Keratinocyte (primary cell): ENCODE measurements at places on chromosomes 13 and 19.

DNA sequence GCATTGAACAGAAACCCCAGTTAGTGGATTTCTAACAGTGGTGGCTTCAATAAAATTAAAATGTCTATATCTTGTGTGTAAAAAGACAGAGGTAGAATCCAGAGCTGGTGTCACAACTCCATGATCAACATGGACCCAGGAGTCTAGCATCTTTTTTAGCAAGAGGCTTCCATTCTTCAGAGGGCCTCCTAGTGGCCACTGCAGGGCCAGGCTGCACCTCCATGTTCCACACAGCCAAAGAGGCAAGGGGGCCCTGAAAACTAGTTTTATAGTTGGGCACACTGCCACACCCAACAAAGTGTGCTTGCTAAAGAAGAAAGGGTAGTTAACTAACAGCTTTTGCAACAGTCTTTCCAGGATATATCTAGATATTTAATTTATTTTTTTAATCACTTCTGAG lies 12.9 kb downstream of the N4BP2L1 start:
- DNase-seq, result no peak

DNA sequence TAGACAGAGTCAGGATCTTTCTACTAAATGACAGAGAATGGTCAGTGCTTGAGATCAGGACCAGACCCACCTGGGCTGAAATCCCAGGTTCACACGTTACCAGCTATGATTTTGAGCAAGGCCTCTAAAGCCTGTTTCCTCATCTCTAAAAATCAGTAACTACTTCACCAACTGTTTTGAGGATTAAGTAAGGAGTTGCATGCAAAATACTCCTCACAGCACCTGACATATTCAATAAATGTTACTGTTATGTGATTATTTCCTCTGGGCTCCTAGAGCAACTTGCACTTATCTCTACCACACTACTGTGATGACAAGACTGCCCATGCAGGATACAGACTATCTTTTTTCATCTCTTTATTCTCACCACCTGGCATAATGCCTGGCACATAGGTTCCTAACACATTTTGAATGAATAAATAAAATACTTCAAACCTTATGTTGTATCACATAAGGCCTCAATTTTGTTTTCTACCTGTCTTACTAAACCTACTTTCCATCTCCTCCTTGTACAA lies 1.8 kb downstream of the KATNAL1 start:
- no peak for DNase-seq

DNA sequence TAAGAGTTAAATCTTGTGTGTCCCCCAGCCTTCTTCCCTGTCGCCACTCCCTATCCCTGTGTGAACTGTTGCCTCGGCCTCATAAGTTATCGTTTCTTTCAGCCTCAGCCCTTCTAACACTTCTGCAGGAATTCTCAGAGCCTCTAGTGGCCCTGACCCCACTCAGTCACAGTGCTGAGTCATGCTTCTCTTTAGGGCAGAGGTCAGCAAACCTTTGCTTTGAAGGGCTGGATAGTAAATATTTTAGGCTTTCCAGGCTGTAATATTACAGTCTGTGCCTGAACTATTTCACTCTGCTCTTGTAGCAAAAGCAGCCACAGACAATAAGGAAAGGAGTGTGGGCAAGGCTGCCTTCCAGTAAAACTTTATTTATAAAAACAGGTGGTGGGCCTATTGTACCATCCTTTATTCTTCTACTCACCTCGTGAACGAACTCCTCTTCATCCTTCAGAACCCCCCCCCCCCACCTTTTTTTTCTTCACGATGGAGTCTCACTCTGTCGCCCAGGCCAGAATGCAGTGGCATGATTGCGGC lies 22.1 kb downstream of the MYO9B start:
- DNase-seq, result no peak

DNA sequence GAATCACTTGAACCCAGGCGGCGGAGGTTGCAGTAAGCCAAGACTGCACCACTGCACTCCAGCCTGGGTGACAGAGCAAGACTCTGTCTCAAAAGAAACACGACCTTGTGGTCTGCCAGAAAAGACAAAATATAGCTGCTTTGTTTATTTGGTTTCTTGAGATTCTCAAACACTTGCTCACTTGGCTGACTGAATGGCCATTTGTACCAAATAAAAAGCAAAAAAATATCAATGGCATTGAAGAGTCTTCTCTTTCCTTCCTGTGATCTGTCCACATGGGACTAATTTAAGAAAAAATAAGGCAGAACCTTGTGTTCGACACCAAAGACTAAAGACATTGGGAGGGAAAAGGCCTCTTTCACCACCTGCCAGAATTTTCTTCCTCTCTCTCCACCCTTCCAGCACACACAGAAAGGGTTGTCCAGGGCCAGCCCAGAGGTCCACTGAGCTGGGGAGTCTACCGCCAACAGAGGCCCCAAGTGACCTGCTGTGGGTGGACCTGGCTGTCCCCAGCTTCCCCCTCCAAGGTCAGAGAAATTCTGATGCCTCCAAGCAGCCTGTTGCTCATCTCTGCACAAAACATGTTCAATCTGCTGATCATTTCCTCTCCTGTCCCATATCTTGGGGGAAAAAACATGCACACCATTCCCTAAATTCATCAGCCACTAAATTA lies 5.9 kb downstream of the BRME1 start:
- DNase-seq, result no peak

DNA sequence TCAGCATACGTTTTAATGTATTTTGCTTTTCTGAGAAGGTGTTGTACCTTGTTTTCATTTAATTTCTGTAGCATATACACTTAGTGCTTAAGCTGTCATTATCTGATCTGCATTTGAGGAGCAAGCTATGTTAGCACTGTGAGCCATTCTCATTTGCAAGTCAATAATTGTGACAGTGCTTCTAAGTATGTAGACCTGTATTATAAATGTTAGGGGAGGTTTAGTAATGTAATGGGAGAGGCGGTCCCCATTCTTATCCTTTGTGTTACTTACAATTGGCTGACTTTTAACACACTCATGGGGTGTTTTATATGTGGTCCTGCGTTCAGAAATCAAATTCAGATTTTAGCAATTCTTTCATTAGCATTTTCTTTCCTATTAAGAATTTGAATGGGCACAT lies 90.2 kb downstream of the GPC6 start:
- DNase-seq, result no peak

DNA sequence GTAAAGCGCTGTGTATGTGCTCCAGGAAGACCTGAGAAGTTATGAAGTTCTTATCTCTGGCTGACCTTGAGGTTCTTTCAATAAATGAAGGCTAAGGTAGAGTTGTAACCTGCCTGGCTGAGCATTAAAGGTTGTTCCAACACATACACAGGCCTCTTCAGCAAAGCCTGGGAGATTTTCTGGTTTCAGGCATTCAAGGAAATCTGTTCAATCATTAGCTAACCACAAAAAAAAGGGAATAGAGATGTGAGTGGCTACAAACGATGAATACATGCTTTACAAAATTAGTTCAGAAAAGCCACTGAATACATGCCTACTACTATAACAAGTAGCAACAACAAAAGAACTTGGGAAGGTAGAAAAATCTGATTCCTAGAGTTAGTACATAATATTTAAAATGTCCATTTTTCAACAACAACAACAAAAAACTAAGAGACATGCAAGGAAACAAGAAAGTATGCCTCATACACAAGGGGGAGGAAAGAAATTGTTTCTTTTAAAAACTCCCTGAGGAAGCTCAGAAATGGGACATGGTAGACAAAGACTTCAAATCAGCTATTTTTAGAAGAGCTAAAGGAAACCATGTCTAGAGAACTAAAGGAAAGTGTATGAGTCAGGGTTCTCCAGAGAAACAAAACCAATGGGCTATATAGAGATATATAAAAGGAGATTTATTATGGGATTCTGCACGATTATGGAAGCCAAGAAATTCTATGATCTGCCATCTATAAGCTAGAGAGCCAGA lies 191.5 kb upstream of the IPO5 start:
- no peak for DNase-seq

DNA sequence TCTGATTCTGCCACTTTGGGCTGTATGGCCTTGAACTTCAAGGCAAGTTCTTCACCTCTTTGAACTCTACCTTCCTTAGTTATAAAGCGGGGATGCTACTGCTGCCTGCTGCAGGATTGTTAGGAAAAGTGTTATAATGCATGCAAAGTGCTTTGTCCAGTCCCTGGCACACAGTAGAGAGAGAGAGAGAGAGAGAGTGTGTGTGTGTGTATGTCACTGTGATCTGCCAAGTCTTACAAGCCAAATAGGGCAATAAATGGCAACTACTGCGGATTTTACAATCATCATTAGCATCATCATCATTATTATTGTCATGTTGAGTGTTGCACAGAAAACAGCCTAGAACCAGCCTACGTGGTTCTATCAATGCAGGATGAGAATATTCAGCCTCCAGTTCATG lies 136.1 kb downstream of the ZDHHC20 start:
- no peak for DNase-seq

- no peak for DNase-seq
Measured at GRCh38 chr13:33016414-33017322, at the start of gene KL. KL (plus strand) TSS chr13:33016423; CDS start chr13:33016441, 18 bp downstream.

DNA sequence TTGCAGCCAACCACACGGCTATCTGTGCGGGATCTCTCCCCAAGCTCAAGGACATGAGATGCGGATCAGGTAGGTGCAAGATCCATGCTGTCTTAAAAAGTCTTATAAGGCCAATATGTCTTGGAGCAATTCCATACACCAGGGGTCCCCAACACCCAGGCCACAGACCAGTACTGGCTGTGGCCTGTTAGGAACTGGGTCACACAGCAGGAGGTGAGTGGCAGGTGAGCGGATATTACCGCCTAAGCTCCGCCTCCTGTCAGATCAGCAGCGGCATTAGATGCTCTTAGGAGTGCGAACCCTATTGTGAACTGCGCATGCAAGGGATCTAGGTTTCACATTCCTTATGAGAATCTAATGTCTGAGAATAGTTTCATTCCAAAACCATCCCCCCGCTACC lies 68.8 kb upstream of the ZNF599 start:
- DNase-seq, result no peak

DNA sequence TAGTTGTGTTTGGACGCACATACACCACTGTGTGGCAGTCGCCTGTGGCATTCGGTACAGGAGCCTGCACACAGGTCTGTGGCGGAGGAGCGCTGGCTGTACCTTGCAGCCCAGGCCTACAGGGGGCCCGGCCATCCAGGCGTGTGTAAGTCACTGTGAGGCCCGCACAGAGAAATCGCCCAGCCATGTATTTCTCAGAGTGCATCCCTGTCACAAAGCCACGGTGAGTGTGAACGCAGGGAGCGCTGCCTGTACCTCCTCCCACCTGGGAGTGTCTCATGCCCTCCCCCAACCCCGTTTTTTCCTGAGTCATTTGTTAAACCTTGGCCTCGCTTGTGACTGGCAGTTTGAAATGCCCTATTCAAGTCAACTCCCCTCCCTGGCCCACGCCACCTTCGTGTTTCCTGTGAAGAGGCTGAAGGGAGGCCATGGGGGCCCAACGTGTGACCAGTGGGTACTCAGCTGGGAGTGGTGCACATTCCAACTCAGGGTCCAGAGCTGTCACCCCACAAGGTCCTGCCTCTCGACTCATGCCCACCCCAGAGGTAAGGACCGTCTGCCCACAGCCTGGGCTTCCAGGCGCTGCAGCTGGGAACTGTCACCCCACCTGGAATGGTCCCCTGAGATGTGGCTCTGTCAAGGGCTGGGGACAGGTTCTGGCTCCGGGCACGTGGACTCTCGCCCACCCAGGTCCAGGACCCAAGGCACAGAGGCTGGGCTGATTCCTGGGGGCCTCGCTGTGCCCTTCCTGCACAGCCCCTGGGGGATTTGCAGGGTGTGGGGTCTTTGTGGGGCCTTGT lies 11.6 kb upstream of the RASA3 start:
- DNase-seq, result no peak

DNA sequence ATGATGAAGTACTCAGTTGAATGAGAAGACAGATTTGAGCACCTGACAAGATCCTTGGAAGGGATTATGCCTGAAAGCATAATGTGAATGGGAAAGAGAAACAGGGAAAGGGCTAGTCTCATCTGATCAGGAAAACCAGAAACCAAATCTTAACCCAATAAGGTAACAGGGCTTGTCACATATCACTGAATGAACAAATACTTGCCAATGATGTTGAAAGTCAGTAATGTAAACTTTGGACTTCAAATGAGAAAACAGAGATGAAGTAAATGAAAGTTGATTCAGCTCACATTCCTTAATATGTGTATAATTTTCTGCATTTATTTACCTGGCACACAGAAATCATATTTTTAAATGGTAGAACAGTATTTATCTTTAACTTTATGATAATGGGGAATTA lies 480.0 kb downstream of the KCTD12 start:
- no peak for DNase-seq

- DNase-seq, result no peak
Measured at GRCh38 chr13:28843639-28844038, 23.5 kb downstream of the MTUS2 start.

- no peak for DNase-seq
Measured at GRCh38 chr13:93254775-93255174, 28.2 kb downstream of the GPC6 start.

DNA sequence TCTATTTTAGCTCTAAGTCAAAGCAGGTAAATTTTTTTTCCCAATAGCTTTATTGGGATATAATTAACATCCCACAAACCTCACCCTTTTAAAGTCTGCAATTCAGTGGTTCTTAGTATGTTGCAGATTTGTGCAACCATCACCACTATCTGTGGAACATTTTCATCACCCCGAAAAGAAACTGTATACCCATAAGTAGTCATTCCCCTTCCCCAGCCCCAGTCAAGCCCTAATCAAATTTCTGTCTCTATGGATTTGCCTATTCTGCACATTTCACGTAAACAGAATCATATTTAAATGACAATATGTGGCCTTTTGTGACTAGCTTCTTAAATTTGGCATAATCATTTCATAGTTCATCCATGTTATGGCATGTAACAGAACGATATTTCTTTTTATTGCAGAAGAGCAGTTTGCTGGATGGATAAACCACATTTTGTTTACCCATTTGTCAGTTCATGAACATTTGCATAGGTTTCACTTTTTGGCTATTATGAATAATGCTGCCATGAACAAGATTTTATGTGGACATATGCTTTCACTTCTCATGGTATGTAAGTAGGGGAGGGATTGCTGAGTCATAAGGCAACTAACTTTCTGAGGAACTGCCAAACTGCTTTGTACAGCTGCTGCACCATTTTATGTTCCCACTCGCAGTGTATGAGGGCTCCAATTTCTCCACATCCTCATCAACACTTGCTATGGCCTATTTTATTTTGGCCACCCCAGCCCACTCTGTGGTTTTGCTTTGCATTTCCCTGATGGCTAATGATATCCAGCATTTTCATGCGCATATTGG lies 10.9 kb downstream of the SLC46A3 start:
- no peak for DNase-seq

DNA sequence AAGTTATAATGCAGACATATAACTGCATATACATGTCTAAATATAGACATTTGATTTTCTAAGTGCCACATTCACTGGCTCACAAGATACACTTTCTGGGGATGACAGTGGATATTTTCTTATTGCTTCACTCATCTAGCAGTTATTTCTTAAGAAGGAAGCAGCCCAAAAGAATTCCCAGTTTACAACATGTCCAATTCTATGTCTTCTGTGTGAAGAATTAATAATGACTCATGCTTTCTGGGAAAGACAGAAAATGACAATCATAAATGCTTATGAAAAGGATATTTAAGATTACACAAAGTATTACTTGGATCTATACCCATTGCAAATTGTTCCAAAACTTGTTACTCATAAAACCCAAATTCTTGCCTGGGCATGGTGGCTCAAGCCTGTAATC lies 543.4 kb downstream of the SUCLA2 start:
- no peak for DNase-seq
